Activated CD8-positive, alpha-beta memory T cell treated with anti-CD3 and anti-CD28 coated beads for 4 hours (primary cell): ENCODE measurements at places on chromosomes 1 and 21.

DNA sequence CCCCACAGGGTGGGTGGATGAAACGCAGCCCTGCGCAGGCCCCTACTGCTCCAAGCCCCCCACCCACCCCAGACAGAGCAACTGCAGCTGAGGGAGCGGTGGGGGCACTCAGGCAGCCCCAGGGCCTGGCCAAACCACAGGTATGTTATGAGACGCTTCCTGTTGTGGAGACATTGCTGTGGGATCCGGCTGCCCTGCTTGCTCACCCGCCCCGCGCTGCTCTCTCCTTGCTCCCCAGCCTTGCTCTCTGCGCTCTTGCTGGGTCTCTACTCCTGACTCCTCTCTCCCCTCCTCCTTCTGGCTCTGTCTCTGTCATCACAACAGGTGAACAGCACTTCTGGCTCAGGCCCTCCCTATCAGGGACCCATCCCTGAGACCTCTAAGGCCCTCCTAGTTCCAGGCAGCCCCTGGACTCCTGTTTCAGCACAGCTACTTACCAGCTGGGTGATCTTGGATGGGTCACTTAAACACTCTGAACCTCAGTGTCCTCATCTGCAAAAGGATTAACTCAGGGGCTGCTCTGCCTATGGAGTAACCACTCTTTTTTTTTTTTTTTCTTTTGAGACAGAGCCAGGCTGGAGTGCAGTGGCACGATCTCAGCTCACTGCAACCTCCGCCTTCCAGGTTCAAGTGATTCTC, 15.9 kb downstream of the COL8A2 start:
- no peak for DNase-seq

DNA sequence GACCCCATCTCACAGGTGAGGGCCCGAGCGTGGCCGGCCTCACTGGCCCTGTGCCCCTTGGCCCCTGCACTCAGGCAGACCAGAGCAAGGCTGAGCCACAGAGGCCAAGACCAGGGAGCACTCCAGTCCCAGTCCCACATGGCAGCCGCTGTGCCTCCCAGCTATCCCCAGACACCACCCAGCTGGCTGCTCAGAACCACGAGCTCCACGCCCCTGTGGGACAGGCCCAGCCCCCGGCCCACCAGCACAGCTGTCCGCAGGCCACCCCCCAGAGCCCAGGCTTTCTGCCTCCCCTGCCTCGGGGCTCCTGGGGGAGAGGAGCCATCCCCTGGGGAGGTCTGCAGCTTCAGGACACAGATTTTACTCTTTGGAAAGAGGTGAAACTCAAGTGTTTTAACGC, 9.1 kb upstream of the C1QTNF12 start:
- DNase-seq = no peak

- DNase-seq = peak; percentile 90
These were observed 797 bp upstream of the USP1 start for GRCh38 chr1:62436039-62436465.

- no peak for DNase-seq
These were observed 138.5 kb downstream of the ZZZ3 start for GRCh38 chr1:77543822-77544448.

DNA sequence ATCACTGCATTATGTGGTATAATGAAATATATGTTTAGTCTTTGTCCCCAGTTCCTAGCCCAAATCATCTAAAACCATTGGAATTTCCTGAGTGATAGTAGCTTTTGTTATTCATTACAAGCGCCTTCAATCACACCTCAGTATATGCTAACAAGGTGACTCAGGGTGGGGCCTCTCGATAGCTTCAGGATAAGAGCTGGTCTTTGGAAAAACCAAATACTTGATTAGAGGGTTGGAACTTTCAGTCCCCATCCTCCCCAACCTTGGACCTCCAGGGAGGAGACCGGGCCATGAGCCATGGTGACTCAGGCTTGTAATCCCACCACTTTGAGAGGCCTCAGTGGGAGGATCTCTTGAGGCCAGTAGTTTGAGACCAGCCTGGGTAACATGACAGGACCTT, 5.1 kb upstream of the BRDT start:
- DNase-seq = no peak

- no peak for DNase-seq
These were observed 21.9 kb upstream of the RABGGTB start for GRCh38 chr1:75764057-75764655.

GRCh38 chr1:56534130-56534651, 45.2 kb downstream of the PLPP3 start:
- DNase-seq = no peak

DNA sequence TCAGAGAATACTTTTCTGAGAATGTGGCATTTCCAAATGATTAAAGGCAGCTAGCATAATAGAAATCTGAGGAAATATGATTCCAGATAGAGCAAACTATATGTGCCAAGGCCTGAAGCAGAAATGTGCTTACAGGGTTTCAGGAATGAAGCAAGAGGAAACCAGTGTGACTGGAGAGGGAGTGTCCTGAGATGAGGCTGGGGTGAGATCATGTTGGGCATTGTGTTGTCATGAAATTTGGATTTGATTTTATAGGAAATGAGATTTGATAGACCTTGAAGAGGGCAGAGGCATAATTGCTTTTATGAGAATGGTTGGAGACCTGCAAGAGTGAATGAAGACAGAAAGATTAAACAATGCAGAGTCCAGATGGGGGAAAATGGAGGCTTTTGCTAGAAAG, 338.1 kb upstream of the SNX7 start:
- no peak for DNase-seq

DNA sequence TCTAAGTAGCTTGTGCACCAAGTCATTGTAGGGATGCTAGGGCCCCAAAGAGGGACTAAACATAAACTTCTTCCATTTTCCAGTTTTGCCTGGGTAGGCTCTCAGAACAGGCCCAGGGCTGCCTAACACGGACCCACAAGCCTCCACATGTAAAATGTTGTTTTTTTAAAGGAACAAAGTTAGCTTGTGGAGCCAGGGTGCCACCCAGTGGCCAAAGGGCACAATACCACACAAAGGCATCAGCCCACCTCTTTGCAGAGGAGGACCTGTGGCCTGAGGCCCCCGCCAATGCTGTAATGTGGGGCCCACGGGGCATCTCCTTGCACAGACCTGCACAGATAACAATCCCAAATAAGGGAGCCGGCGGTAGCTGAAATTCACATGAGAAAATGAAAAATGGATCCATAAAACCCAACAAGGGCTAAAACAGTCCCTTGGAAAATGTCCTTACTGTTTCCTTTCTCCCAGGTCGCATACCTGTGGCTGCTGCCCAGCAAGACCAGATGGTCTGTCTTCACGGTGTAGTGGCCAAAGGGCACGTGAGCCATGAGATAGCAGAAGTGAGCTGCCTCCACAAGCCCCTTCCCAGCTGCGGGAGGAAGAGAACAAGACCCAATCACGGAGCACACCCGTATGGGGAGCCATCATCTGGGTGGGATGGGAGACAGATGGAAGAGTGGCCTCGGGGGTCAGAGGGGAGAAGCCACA, 23.8 kb downstream of the SEC16B start:
- DNase-seq = no peak

DNA sequence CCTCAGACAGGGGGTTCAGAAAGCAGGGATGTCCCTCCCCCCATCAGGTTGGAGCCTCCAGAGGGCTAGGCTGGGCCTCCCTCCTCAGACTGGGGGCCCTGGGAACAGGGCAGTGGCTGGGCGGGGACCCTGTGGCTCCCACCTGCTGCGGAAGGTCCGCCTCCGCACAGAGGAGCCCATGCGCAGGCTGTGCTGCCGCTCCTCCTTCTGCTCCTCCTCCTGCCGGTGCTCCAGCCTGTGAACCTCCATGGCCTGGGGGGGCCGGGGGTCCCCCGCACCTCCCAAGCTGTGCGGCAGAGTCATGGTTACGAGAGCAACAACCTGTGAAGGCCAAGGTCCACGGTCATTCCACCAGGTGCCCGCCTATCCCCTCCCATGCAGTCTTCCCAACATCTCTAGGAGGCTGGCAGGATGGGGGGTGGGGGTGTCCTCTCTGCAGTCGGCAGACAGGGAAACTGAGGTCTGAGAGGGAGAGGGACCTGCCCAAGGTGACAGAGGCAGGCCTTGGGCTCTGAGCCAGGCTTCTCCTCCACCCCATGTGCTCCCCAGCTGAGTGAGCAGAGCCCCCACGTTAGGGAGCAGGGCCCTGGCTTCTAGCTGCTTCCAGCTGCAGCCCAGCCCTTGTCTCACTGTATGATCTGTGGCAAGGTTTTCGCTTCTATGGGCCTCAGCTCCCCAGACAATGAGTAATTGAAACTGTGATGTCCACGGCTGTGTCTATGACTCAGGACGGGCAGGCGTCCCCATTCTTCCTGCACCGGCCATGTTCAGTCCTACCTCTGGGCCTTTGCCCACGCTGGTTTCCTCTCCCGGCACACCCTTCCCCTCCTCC, 3.4 kb downstream of the MYOM3 start:
- no peak for DNase-seq

GRCh38 chr1:163076446-163076845, 7.3 kb downstream of the RGS4 start:
- no peak for DNase-seq

DNA sequence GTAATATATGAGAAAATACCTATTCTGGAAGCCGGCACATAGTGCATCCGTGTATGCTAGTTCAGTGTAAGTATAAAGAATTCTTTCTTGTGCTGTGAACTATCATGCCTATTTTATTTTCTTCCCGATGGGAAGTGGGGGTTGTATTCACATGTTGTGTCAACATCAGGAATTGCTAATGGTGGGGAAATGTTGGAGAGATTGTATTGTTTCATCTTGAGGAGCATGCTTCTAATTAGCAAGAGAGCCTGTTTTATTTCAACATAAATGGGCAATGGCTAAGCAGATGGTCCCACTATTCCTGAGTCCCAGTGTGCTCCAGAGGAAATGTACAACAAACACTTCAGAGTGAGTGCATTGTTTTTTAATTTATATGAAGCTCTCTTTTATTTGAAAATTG, 485.2 kb downstream of the PLPP3 start:
- DNase-seq = no peak

GRCh38 chr1:154405747-154406571, 816 bp downstream of the IL6R start:
- peak; percentile 57 for DNase-seq

- DNase-seq = no peak
These were observed 74.7 kb downstream of the MEGF6 start for GRCh38 chr1:3536420-3537195.

DNA sequence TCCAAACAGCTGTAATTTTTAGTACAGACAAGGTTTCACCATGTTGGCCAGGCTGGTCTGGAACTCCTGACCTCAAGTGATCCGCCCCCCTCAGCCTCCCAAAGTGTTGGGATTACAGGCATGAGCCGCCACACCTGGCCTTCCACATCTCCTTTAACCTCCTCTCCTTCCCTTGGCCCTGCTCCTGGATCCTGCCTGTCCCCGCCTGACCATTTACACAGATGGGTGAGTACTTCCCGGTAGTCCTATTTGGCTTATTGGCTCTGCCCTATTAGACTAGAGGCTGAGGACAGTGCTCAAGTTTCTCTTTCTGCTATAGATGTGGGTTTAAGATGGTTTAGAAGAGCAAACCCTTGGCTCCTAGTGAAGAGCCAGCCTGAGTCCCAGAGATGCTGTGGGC, 7.1 kb downstream of the PTPN7 start:
- DNase-seq = no peak

- no peak for DNase-seq
These were observed 645.5 kb downstream of the ADGRL2 start for GRCh38 chr1:82446236-82446635.

DNA sequence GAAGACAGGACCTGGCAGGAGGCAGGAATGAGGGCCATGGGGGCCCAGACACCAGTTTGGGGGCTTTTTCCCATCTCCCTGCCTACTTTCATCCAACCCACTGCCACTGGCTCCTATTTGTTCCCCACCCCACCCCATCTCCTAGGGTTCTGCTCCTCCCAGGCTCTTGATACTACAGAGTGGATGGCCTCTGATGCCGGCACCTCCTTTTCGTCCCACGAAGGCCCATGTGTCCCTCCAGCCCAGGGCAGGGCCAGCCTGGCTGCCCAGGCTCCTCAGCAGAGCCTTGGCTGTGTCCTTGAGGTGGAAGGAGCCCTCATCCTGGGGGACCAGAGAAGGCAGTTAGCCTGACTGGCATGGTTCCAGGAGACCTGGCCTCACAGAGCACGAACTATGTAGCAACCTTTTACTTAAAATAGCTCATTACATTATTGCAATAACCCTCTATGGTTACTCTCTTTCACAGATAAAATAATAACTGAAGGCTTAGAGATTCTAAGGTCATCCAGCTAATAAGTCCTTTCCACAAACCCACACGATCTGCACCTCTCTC, 3.5 kb downstream of the POMGNT1 start:
- no peak for DNase-seq

DNA sequence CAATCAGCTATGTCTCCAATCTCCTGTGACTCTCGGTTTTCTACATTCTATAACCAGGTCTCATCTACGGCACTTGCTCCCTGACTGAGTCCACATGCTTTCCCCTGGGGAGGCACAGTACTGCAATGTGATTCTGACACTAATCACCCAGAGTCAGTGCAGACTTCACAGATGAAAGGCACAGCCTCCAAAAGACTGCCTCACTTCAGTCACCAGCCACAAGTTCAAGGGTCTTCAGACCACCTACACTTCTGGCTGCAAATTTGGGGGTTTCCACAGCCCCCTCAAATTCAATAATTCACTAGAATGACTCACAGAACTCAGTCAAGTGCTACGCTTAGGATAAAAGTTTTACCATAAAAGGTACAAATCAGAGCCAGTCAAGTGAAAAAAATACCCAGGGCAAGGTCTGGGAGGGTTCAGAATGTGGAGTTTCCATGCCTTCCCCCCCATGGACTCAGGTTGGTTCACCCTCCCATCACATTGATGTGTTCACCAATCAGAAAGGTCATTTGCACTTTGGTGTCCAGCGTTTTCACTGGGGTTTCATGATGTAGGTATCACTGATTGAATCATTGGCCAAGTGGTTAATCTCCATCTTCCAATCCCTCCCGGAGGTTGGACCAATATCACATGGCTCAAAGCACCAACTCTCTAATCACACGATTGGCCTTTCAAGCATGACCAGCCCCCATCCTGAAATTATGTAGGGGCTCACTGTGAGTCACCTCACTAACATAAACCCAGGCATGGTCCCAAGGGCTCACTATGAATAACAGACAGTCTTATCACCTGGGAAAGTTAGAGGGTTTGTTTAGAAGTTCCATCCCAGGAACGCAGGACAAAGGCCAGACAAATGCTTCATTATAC, 182.9 kb upstream of the CAMK1G start:
- no peak for DNase-seq

GRCh38 chr1:231630558-231631205, 4.1 kb downstream of the DISC1 start:
- DNase-seq = no peak

GRCh38 chr21:41321908-41322495, 5.4 kb downstream of the FAM3B start:
- DNase-seq = no peak

DNA sequence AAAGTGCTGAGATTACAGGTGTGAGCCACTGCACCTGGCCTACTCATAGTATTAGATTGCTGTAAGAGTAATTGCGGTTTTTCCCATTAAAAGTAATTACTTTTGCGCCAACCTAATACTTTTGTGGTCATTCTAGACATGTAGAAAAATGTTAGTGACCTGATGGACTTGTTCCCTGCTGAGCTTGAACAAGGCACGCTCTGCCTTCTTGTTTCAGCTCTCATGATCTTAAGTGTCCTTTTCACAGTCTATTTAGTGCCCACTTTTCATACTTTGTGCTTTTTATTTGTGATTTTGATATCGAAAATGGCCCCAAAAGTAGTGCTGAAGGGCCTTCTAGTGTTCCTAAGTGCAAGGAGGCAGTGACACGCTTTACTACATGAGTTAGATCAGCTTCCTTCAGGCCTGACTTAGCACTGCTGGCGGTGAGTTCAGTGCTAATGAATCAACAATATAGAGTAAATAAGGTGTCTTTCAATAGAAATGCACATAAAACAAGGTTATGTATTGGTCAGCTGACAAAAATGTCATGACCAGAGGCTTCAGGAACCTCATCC, 5.6 kb upstream of the RD3 start:
- DNase-seq = no peak
